ENCODE measurements at places on chromosomes 12 and 14. TPM values are rescaled to one million over a fixed set of nuclear protein-coding genes. Genes with fewer than 3 reads are reported as not detected.

DNA sequence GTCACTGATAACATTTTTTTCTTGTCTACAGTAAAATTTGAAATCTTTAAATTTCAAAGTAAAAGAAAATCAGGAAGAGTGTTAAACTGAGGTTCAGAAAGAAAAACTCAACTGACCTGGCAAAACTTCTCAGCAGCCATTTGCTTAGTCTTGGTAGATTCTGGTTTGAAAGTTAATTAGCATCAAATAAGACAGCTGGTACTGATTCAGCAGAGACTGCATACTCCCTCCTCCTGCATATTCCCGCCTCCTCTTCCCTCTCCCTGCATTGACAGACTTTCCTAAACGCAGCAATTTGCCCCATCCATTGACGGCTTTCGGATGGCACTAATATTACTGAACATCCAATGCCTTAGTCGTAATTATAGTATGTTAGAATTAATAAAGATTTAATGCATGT is 520.8 kb downstream of the FLRT2 start:
- DNase-seq = no peak

- no peak for DNase-seq
Observed at GRCh38 chr12:96198965-96199364, 4.8 kb downstream of the ELK3 start.

DNA sequence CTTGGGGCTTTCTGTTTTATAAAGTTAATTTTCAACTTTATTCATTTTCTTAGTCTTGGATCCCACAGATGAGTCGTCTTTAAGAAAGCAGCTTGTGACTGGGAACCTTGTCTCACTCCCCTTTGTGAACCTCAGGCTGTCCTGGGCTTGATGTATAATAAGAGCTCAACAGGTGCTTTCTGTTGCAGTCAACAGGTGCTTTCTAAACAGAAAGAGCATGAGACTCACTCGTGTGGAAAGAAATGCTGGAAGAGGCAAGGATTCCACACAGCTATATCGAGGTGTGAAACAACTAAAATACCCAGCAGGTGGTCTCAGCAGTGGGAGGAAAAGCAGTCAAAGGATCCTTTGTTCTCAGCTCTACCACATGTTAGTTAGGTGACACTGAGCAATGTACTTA is 398.9 kb downstream of the EGLN3 start:
- no peak for DNase-seq

DNA sequence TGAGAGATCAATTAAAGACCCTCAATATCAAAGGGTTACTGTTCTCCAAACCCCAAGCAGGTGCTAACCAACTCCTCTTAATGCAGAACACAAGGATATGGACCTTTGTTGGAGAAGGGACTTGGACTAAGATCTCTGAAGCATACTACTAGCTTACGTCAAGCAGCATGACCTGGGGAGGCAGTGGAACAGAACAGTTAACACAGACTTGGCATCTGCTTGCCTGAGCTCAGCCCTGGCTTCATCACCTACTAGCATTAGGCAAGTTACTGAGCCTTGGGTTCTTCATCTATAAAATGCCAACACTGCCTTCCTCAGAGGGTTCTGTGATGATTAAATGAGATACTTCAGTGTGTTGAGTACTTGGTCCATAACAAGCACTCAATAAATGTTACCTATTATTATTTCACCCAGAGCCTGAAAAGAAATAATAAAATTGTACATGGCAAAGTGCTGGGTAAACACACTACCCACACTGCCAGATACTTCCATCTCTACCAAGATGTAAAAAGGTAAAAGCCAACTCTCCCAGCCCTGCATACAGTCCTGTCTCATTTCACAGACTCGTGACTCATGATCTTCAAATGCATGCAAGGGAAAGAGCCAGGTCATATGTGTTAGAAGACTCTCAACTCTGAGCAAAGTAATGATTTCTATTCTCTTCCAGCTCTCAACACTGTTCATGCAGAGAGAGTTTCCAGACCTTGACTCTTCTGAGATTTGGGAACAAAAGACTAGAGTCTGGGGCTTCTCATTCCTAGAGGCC is 39.7 kb downstream of the FMNL3 start:
- no peak for DNase-seq

DNA sequence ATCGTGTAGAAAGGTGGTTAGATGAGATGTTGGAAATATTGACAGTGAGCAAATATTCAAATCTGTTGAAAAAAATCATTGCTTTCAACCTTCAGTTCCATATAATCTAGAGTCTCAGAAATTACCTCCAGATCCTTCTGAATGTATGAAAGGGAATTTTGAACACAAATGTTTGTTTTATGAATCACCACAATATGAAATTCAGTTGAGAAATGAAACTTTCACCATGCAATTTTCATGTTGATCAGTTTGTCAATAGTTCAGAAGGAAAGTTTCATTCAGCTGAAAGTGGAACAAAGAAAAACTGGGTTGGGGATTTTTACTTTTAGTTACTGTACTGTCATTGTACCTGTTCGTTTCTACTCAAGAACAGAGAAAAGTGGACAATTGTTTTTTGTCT is 953.6 kb downstream of the SLC6A15 start:
- DNase-seq = no peak

GRCh38 chr14:105258846-105259245 is 10.5 kb downstream of the BTBD6 start:
- no peak for DNase-seq

DNA sequence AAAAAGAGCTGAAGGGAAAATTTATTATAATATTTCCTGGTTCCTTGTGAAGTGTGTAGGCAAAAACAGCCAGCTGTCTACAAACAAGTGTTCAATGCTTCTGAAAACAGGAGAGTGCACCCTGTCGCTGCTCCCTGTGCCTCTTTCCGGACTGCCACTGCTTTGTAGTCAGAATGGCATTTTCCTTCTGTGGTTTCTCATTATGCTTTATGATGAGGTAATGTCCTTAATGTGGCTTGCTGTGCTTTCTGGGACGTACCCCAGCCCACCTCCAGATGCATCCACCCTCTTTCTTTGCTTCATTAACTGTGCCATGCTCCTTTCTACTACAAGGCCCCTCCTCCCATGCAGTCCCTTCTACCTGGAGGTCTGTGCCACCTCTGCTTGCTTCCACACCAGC is 148.1 kb downstream of the SYT1 start:
- no peak for DNase-seq

DNA sequence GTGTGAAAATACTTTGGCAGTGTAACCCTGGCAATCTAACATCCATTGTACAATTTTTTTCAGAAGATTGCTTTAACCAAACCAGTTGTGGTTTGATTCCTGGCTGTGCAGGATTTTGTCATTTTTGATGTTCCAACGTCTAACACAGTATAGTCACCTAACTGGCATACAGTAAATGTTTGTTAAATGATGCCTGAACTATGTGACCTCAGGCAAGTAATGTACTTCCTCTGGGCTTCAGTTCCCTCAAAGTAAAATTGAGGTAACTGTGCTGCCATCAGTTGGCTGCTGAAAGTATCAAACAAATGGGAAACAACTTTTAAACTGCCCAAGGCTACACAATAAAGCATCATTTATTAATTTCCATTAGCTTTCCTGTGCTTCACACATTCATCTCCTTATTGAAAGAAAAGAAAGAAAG is 4.3 kb downstream of the TM7SF3 start:
- no peak for DNase-seq

DNA sequence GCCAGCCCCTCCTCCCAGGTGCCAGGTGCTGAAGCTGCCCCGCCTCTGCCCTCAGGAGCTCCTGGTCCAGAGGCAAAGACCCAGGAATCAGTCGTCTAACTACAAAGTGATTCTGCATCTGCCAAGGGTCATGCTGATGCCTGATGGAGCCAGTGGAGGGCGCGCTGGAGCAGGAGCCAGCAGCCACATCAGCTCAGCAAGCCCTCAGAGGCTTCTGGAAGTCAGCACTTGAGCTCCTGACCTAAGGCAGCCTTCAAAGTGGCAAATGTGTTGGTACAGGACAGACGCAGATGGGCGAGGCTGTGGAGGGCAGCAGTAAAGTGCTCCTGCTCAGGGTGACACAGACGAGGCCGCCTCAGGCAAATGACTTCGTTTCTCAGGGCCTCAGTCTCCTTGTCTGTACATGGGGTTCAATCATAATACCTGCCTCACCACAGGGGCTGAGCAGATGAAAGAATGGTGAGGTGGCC is 10.9 kb downstream of the C12orf43 start:
- DNase-seq = no peak

DNA sequence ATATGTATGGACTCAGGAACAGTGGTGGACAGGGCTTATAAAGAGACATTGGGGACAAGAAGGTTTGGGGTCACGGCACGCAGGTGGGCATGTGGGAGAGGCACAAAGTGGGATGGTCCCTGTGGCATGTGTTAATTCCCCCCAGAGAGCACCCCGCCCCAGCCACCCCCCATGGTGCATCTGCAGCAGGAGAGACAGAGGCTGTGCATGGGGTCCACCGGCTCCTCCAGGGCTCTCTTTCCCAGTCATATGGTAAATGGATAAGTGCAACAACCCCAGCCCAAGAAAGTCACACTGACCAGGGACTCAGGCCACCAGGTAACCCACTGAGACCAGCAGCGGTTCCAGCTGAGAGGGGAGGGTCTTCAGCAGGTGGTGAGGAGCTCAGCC is 242.1 kb downstream of the BCL11B start:
- no peak for DNase-seq

DNA sequence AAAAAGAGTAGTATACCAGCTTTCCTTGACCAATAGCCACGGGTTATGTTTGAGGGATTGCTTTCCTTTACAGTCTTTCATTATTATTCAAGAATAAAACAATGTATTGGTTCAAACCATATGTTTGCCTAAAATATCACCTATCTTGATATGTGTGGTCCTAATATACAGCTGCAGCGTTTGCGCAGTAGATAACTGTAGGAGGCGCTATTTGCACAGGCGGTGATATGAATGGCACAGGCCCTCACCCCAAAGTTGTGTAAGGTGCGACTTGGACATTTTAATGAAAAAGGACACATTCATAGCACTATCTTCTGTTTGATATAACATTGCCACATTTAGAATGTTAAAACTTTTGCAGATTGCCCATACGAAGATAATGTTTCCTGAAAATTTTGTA is 298.4 kb downstream of the TRHDE start:
- no peak for DNase-seq

- DNase-seq = no peak
Observed at GRCh38 chr14:39469094-39469710, 37.0 kb upstream of the FBXO33 start.

DNA sequence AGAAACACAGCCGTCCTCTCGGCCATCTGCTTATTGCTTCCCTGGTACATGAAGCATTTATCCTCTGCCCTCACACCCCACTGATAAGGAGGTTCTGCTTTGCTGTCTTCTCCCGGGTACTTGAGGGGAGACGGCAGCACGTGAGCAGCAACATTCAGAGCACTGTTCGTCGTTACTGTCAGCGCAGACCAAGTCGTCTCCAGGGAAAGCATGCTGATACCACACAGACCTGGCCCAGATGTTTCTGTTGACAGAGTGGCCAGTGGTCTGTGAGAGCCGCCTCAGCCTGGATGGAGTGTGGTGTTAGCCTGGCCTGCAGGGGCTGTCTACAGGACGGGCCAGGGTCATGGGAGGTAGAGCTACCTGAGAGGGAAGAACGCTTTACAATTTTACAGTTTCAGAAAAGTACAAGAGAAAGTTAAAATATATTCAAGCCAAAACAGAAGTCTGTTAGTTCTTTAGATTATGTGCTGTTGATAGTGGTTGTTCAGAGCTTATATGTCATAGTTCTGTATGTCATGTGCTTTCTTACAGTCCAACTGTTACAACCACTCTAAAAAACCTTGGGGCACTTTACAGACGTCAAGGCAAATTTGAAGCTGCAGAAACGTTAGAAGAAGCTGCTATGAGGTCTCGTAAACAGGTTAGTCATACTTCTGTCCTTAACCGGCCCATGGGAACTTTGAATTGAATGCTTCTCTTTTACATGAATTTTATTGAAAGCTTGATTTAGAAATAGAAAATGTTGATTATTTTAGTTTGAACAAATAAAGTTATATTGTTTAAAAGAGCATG is 38.2 kb downstream of the XRCC3 start:
- no peak for DNase-seq

DNA sequence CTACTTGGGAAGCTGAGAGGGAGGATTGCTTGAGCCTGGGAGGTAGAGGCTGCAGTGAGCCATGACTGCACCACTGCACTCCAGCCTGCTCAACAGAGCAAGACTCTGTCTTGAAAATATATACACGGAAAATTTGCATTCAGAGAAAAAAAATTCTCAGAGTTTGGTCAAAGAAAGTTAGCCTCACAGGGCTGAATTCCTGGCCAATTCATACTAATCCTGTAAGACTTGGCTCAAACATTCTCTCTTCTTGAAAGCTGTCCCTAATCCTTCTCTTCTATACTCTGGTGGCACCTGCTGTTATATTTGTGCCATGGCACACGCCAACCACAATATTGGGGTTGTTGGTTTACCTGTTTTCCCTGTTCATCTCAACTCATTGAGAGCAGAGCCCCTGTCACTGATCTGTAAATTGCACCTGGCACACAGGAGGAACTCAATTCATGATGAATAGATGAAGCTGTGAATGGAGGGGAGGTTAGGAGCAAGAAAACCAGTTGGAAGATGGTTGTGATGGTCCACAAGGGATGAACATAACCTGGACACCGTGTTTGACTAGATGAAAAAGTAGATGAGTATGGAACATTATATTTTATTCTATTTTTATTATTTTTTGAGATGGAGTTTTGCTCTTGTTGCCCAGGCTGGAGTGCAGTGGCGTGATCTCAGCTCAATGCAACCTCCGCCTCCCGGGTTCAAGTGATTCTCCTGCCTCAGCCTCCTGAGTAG is 36.8 kb upstream of the SPTSSA start:
- DNase-seq = no peak

GRCh38 chr12:120369603-120370342 is 809 bp upstream of the MSI1 start:
- no peak for DNase-seq

GRCh38 chr14:57834961-57835360 is 30.9 kb downstream of the SLC35F4 start:
- no peak for DNase-seq

DNA sequence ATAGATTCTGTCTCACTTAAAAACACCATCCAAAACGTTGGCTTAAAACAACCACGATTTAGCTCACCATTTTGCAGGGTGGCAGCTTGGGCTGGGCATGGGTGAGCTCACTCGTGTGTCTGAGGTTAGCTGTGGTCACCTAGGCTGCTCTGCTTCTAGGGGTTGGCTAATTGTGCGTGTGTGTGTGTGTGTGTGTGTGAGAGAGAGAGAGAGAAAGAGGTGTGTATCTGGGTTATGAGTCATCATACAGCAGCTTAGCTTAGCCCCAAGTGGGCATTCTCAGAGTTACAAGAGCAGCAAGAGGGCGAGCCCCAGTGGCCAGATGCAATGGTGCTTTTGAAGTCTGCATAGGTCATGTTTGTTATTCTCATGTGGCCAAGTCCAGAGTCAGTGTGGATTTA is 6.0 kb downstream of the FBXW8 start:
- no peak for DNase-seq

RTN1 gene
- total RNA-seq = 24.8 TPM

MFAP5 gene
- 159 TPM for total RNA-seq

BHLHE41 gene
- 2.9 TPM for total RNA-seq

NKX2-1 gene
- not detected for total RNA-seq

C3AR1 gene
- total RNA-seq = 6.4 TPM

CEP290 gene
- 16.2 TPM for total RNA-seq

COPZ1 gene
- total RNA-seq = 47.6 TPM

GDF3 gene
- not detected for total RNA-seq

CLEC12A gene
- not detected for total RNA-seq

C1S gene
- total RNA-seq = 541 TPM

EPYC gene
- total RNA-seq = not detected

SERPINA10 gene
- not detected for total RNA-seq

EAPP gene
- total RNA-seq = 28.0 TPM

IFNG gene
- not detected for total RNA-seq
